Activated T-cell treated with anti-CD3 and anti-CD28 coated beads for 1 hour (primary cell): ENCODE measurements at places on chromosomes 11 and 22.
A peak's percentile ranks its signal among the peaks of the same experiment; 100 is the strongest.

- DNase-seq = no peak
Observed at GRCh38 chr22:23829845-23830372, 8.9 kb downstream of the DERL3 start.

- DNase-seq = no peak
Observed at GRCh38 chr11:111370902-111371578, 8.0 kb downstream of the POU2AF1 start.

DNA sequence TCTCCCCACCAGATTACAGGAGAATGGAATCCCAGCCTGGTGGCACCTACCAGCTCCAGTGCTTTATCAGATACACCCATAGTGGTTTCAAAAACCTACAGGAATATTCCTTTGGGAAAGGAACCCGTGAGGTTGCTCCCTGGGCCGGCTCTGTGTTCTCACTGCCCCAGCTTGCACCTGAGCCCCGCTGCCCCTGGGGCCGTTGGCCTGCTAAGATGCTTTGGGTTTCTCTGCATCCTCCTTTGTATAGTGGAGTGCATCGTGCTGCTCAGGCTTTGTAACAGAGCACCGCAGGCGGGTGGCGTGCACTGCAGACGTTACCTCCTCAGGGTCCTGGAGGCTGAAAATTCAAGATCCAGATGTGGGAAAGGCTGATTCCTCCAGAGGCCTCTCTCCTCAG lies 414.1 kb downstream of the BRD1 start:
- DNase-seq = no peak

DNA sequence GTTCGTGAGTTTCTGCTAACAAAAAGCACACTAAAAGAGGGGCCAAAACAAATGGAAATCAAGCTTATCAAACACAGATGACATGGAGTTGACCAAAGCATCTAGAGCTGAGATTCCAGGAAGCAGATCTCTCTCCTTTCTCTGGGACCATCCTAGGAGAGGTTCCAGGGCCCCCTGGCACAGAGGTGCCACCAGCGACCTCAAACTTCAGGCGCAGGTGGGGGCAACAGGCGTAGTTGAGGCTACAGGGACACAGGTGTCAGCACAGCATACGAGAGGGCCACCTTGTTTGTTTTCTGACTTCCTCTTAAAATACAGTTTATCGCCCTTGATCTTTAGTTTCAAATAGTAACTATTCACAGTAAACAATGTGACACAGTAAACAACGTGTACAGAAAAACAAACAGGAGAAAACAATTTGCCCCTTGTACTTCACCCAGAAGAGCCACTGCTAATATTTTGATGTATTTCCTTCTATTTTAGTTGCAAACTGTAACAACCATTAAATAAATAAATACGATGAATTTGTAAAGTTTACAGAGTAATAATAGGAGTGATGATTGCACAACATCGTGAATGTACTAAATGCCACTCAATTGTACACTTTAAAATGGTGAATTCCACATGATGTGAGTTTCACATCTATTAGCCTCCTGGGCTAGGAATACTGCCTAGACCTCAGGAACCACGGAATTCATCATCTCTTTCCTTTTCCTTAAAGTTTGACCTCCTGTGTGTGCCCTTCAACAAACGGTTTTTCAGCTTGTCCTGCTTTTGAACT lies 52.2 kb downstream of the IGLL5 start:
- DNase-seq = no peak

GRCh38 chr11:123384116-123384515 lies 46.0 kb upstream of the GRAMD1B start:
- DNase-seq = no peak

DNA sequence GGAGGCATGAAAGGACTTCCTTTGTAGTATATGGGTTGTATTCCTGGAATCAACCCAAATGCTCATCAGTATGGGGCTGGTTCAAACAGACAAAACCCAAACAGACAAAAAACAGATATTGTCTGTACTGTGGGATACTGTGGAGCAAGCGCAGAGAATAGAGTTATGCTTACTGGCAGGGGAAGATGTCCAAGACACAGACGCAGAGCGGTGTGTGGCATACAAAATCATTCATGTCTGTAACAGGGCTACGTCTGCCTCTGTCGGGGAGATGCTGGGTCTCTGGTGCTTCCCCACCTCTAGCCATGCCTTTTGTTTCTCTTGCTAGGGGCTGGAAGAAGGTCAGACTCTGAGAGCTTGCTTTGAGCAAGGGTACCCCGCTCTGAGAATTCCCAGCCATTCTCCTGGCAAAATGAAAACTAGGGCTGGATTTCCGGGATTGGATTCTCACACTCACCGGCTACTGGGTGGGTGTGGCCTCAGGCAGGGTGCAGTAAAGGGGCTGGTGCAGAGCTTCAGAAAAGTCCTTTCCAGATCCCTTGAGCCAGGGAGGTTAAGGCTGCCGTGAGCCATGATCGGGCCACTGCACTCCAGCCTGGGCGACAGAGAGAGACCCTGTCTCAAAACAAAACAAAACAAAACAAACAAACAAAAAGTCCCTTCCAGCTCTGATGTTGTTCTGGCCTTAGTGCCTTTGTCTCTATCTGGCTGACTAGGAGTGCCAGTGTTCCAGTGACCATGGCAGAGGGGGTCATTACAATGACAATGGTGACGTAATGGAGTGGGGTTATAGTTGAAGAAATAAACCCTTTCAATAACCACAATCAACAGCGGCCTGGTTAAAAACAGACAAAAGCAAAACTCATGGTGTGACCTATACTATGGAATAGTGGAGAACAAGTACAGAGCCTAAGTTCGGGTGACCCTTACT lies 2.9 kb upstream of the ABCC8 start:
- DNase-seq = no peak

- DNase-seq = peak; percentile 85
Observed at GRCh38 chr11:14904745-14905103, 12.7 kb upstream of the CYP2R1 start.

DNA sequence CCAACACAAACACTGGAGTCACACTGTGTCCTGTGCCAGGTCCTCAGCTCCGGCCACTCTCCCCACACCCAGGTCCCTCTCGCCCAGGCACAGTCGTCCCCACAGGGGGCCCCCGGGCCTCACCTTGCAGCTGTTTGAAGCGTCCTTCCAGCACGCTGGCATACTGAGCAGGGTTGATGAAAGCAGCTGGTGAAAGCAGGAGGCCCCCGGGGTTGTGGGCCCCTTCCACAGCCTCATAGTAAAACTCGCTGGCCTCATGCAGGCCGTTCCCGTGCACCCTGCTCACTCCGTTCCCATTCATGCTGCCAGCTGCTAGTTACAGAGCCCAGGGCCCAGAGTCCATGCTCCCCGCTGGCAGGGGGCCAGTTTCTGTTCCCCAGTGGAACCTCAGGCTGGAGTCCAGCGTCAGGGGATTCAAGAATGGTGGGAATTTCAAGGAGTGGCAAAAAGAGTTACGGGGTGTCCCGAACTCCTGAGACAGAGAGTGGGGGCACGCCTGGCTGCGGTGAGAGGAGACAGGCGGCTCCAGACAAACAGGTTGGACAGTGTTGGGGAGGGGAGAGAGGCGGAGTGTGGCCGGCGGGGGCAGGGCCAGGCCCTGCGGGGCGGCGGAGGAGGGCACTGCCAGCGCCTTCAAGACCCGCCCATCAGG lies 10.6 kb downstream of the SPTBN2 start:
- no peak for DNase-seq
